ENCODE measurements at places on chromosomes 6 and 20. TPM values are rescaled to one million over a fixed set of nuclear protein-coding genes. Genes with fewer than 3 reads are reported as not detected.

The CEBPB gene
- 35.9 TPM for total RNA-seq

The TRIM40 gene
- not detected for total RNA-seq

The ACTL10 gene
- total RNA-seq, result 1.3 TPM

The SLC18B1 gene
- total RNA-seq, result 5.4 TPM

Data from lung microvascular endothelial cell (primary cell).